ENCODE measurements at places on chromosomes 1 and 21.

DNA sequence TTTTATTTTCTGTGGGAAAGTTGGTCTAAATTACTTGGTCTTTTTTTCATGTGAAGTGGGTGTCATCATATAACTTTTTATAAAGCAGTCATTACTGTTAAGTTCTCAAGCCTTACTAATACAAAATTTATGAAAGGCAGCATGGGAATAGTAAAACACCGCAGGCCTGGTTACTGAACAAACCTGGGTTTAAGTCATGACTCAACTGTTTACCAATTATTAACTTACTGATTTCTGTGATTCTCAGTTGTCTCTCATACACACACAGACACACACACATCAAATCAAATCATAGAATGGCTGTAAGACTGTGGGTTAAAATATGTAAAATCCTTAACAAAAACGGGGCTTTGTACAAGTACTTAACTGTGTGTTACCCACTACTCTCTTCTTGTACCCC lies 14.6 kb downstream of the MAEL start:
- DNase-seq, result peak; percentile 70

DNA sequence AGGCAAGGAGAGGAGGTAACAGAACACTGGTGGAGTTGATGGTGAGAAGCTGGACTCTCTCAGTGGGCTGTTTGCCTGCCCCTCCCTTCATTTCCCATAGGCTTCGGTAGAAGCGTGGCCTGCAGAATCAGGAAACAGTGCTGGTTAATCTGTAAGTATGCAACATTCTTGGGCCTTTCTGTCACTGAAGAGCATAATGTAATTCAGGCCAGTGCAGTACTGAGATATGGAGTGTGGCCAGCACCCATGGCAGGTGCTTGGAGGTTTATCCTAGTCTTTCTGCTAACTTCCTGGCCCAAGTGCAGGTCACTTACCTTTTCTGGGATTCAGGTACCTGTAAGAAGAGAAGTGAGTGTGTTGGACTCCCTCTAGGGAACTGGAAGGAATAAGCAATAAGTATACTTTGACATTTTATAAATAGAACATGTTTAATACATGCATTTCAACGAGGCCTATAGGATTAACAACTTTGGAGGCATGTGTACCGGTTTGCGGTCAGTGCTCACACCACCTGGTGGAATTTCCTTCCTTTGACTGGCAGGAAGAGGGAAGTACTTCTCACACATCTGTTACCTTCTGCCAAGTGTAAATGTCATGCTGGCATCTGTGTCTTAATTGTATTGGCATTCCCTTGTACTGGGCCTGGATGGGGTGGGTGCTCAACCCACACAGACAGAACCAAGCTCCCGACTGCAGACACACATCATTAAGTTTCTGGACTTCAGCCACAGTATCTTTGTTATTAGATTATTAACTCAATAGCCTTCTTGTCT lies 105.5 kb downstream of the KIF26B start:
- DNase-seq, result peak; percentile 96

- DNase-seq, result no peak
Observed at GRCh38 chr1:60577029-60577428, 503.5 kb upstream of the C1orf87 start.

DNA sequence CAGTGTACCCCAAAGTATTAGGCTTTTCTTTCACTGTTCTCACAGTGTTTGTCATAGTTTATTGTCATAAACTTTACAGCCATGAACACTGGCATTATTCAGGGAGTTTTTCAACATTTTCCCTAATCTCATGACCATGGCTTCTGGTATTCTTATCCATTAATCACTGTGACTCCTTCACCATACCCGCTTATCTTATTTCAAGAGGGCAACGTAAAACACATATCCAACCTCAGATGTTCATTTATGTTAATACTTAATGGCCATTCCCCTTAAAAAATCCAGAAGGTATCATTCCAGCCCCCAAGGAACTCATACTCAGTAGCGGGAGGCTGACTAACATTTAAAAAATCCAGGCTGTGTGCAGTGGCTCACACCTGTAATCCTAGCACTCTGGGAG lies 78.5 kb upstream of the RGS4 start:
- no peak for DNase-seq

- no peak for DNase-seq
Observed at GRCh38 chr1:115364780-115365155, 26.7 kb upstream of the NGF start.

- no peak for DNase-seq
Observed at GRCh38 chr1:54777011-54777410, 12.7 kb upstream of the PARS2 start.

DNA sequence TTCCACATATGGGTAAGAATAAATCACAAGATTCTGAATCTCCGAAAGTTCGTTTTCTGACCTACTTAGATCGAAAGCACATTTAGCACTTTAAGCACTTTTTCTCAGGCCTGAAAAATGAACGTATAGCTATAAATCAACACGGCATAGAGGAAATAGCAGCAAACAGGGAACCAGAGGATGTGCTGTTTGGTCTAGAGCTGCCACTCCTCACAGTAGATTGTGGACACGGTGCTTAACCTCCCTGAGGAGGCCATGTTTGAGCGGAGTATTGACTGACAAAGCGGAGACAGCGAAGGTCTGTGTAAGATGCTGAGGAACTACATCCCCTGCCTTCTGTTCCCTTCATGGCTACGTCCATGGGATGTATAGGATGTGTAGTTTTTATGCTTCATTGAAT lies 452.8 kb upstream of the NCAM2 start:
- no peak for DNase-seq

DNA sequence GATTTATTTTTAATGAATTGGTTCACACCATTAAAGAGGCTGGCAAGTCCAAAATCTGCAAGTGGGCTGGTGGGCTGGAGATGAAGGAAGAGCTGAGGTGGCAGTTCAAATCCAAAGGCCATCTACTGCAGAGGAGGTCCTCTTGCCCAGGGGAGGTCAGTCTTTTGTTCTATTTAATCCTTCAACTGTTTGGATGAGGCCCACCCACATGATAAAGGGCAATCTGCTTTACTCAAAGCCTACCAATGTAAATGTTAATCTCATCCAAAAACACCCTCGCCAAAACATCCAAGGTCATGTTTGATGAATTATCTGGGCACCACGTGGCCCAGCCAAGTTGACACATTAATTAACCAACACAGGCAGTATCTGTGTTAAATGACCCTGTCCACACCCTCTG lies 99.0 kb downstream of the RRAGC start:
- no peak for DNase-seq

GRCh38 chr1:167704715-167705114 lies 17.1 kb upstream of the MPZL1 start:
- DNase-seq, result no peak

DNA sequence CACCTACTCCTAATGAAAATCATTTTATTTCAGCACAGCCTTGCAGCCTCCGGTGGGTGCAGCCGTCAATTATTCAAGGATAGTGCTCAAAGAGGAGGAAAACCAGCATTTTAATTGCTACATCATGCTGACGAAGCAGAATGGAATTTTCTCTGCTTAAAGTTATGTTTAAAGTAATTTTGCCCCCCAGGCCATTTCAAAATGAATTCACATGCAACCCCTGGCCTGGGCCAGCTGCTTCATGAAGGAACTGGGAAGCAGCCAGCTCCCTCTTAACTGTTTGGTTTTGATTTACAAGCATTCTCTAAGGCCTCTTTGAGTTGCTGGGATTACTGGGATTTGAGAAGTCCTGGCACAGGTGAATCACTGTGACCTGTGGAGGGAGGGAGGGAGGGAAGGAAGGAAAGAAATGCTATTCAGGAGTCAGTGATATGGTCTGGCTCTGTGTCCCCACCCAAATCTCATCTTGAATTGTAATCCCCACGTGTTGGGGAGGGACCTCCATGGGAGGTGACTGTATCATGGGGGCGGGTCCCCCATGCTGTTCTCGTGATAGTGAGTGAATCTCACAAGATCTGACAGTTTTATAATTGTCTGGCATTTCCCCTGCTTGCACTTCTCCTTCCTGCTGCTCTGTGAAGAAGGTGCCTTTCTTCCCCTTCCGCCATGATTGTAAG lies 66.0 kb downstream of the PGBD5 start:
- no peak for DNase-seq

- no peak for DNase-seq
Observed at GRCh38 chr1:24383381-24383940, 30.1 kb downstream of the STPG1 start.

- DNase-seq, result no peak
Observed at GRCh38 chr1:109514846-109515245, 5.3 kb upstream of the AMIGO1 start.

GRCh38 chr1:233006541-233006973 lies 56.1 kb downstream of the NTPCR start:
- no peak for DNase-seq

GRCh38 chr1:114154963-114155322 lies 1.3 kb upstream of the SYT6 start:
- no peak for DNase-seq

DNA sequence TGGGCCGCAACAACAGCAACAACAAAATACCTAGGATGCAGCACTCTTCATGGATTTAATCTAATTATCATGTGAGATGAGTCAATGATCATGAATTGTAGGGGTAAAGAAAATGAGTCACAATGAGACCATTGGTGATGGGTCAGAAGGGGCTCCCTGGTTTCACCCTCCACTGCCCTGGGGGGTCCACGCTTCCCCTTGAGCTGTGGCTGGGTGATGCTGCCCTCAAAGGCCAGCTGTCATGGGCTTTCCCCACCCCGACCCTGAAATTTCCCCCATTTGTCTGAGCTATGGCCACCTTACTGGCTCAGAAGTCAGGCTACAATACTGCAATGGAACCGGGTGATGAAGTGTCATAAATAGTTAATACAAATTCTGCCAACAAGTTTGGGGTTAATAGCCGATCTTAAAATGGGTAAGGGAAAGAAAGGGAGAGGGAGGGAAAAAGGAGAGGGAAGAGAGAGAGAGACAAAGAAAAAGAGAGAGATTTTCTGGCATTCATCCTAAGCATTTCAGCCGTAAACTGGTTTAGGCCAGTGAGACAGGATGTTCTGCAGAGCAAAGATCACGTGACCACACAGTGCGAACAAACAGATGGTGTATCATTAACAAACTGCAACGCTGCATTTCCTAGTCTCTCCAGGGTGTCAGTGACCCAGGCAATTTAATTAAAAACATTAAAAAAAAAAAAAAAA lies 143.4 kb upstream of the ERRFI1 start:
- DNase-seq, result peak; percentile 77

GRCh38 chr1:75582725-75583261 lies 28.1 kb downstream of the SLC44A5 start:
- DNase-seq, result peak; percentile 10

DNA sequence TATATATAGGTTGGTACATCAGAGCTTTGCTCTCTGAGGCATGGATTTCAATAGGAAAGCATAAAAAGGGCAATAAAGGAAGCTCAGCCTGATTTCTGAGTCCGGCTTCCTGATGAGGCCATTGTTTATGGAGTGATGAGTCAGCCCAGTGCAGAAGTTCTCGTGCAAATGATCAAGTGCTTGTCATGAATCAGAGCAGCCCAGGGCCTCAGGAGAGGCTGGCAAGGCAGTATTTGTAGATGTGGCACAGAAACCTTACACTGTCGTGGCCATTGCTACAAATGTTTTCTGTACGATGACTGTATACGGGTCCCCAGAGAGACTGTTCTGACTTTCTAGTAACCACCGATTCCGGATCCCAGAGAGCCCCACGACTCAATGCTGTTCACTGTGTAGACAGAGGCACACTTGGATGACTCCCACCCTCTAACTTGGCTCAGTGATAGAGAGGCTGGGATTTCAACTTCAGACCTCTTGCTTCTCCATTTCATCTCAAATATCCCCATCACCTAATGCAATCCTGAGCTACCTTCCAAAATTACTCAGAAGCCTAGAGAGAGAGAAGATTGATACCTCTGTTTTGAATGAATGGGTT lies 26.8 kb downstream of the UMODL1 start:
- peak; percentile 89 for DNase-seq

DNA sequence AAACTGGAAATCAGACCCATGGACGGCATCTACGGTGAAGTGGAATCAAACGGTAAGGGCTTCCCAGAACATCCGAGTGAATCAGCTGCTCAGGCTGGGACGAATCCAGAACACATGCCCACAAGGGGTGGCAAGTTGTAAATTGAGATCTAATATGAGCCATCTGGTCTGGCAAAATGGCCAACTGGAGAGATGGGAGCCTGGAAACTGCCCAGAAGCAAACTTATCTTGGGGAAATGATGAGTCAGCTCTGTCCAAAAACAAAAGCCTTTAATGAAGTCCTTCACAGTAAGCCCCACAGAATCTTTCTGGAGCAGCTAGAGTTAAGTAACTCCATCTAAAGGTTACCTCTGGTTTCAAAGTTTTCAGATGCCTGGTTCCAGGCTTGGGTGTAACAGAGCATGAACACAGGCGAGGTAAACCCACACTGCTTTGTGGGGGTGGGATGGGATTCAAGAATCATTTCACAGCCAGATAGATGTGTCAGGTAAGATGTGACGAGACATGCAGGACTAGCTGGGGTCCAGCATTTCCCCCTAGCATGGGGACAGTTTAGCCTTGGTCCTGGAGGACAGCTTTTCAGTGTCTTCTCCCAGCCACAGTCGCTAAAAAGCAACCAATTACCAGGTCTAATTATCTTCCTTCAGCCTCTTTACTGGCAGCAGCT lies 10.5 kb upstream of the SRP9 start:
- DNase-seq, result no peak

DNA sequence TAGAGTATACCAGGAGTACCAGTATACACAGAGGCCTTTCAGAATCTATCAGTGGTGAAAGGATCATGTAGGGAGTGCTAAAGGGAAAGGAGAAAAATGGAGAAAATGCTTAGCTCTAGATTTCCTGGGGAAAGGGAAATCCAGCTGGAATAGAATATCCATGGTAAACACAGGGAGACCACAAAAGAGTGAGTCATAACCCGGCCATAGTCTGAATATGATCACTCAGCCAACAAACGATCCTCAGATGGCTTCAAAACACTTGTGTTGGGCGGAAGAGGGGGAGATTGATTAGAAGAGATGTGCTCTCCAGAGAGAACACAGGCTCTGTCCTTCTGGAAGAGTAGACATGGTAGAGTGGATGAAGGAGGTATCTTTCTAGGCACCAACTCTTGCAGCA lies 180.6 kb downstream of the PAPPA2 start:
- peak; percentile 27 for DNase-seq
